Hematopoietic multipotent progenitor cell treated with erythropoietin and hydrocortisone succinate and interleukin-3 and kit ligand, for 8 days (in vitro differentiated cells): ENCODE measurements at places on chromosomes 12 and 14.

DNA sequence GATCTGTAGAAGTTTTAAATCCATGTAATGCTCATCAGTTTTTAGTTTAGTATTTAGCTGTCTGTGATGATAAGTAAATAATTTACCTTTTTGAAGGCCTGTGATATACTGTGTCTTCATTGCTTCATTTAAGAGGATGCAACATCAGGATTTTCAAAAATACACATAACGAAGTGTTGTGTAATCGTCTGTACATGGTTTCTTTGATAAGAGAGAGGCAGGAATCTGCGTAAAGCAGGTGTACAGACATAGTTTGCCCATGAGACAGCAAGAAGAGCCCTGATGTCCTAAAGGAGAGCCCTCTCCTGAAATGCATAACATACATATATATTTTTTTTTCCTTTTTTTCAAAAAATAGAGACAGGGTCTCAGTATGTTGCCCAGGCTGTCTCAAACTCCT lies 44.8 kb downstream of the RASSF3 start:
- DNase-seq = no peak

DNA sequence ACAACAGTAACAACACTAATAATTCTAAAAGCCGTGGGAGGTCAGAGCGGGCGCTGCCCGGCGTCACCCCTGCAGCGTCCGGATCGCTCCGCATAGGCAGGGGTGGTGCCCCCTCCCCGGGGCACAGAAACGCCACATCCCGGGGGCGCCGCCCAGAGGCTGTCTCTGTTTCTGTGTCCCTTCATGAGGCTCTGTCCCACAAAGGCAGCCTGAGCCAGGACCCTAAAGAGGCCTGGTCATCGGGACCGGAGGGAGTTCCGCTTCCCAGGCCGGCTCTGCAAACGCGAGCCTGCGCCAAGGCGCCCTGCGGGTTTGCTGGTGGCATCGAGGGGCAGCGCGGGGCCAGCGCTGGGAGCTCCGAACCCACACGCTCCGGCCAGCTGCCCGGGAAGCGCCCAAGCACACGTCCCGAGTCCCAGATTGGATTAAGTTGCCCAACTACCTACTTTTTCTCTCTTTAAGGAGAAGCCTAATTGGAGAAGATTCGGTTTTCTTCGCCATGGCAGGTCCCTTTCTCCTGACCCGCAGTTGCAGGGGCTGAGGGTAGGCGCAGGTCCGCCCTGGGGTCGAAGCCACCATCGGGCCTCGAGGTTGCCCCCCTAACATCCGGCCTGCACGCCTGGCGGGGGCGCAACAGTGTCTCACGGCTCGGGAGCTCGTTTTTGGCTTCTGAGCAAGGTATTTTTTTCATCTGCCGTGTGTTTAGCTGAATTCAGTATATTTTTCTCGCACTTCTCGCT lies 421.7 kb downstream of the VRK1 start:
- DNase-seq = no peak

DNA sequence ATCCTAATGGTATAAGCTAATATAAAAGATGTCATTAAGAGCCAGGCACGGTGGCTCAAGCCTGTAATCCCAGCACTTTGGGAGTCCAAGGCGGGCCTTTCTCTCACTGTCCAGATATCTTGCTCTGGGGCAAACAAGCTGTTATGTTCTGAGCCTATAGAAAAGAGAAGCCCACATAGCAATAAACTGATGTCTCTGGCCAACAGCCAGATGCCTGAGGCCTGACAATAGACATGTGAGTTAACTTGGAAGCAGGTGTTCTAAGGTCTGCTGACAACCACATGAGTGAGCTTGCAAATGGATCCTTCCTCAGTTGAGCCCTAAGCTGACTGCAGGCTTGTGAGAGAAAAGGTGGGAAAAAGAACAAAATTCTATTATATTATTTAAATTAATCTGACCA lies 25.0 kb downstream of the YAF2 start:
- DNase-seq = peak; percentile 28

DNA sequence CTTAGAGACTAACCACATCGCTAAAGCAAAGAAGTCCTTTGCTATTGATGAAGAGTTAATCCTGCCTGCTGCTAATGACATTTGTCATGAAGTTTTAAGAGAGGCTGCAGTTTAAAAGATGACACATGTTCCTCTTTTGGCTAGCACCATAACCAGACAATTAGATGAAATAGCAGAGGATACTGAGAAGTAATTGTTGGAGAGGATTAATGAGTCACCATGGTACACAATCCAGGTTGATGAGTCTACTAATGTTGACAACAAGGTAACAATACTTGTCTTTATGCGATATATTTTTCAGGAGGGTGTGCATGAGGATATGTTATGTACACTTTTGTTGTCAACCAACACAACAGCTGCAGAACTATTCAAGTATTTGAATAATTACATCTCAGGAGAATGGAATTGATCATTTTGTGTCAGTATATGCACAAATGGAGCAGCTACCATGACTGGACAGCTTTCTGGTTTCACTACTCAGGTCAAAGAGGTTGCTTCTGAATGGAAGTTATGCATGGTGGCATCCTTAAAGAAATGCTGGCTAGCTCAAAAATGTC lies 56.7 kb downstream of the LRRIQ1 start:
- DNase-seq = no peak

DNA sequence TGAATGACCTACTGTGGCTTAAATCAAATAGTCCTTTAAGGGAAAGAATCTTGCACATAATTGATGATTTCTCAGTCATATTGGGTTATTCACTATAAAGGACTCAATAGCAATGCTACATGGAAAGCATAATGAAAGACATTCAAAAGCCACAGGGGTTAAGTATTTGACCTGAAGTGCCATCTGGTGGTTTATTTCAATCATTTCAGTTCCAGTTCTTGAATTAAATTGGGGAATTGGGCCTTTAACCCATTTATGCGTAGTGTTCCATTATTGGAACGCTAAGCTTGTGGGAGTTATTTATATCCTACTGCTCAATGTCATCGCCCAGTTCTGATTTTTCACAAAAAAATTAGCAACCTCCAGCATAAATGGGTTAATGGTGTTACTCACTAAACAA lies 41.3 kb upstream of the C12orf71 start:
- DNase-seq = peak; percentile 63

- no peak for DNase-seq
Measured at GRCh38 chr14:89131004-89131750, 285.9 kb downstream of the FOXN3 start.

- DNase-seq = peak; percentile 19
Measured at GRCh38 chr14:24483604-24484252, 24.3 kb downstream of the CMA1 start.

DNA sequence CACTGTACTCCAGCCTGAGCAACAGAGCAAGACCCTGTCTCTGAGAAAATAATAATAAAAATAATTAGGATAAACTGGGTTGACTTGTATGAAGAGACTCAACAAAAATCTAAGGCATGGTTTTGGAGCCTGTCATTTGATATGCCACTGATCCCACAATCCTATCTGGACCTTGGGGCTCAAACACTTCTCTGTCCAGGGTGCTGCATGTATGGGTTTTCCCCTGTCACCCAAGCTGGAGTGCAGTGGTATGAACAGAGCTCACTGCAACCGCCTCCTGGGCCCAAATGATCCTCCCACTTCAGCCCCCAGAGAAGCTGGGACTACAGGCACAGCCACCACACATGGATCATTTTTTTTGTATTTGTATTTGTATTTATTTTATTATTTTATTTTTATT lies 5.3 kb upstream of the VSIG10 start:
- DNase-seq = no peak

- DNase-seq = no peak
Measured at GRCh38 chr14:23445773-23446172, 10.3 kb upstream of the MYH7 start.

DNA sequence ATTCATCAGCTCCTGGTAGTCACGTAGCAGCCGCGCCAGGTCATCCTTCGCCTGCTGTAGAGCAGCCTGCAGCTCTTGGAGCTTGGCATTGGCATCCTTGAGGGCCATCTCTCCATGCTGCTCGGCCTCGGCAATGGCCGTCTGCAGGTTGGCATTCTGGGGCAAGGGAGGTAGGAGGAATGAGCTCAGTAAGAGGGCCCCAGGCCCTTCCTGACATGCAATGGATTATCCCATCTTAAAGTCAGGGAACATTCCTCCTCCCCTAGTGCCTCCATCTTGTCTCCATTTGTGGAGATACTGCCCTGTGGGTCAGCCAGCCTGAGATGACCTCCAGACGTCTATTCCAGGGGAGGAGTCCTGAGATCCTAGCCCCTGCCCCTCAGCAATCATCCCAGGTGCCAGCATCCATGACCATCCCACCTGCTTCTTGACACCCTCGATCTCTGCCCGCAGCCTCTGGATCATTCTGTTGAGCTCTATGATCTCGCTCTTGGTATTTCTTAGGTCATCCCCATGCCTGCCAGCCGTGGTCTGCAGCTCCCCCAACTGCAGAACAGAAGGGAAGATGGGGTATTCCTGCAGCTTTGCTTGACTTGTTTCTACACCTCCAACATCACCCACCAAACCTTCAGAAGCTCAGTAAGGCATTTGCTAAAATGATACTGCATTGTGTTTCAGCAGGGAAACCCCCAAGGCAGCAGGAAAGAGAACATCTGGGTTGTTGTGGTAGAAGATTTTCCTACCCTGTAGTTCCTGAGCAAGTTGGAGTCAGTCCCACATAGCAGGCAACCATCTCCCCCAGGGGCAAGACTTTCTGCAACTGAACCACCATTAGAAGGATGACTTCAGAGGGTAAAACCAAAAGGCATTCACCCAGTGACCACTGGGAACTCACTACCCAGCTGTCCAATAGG lies 4.4 kb downstream of the KRT3 start:
- DNase-seq = no peak

GRCh38 chr12:53483979-53484377 lies 15.3 kb downstream of the MAP3K12 start:
- DNase-seq = no peak

DNA sequence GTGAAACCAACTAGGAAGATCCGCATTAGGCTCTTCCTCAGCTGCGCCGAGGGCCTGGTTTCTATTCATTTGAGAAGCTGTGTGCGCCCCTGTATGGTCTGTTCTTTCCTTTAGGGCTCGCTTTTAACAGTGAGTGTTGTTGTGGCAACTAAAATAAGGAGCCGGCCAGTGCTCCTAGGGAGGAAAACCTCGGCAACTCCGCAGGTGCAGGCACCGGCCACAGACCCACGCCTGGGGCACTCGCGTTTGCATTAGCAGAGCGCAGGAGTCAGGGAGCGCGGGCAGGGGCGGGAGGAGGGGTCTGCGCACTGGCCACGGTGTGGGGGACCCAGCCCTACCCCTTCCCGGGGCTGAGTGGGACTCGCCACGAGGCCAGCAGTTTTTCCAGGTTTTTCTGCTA lies 50.5 kb downstream of the STX2 start:
- DNase-seq = no peak
